ENCODE measurements at places on chromosomes 1 and 21. TPM values are rescaled to one million over a fixed set of nuclear protein-coding genes. Genes with fewer than 3 reads are reported as not detected.
A peak's percentile ranks its signal among the peaks of the same experiment; 100 is the strongest.

Gene EPHA10
- 1.4 TPM for total RNA-seq

Gene IFNLR1
- total RNA-seq = 11.1 TPM

- H3K27me3 ChIP-seq = no peaks in the 10 kb centered on the region
- H3K36me3 ChIP-seq = no peaks in the 10 kb centered on the region
- H3K4me1 ChIP-seq = no peaks in the 10 kb centered on the region
- no peak overlapping the region for H3K4me3 ChIP-seq
- no peak overlapping the region for H3K27ac ChIP-seq
Observed at GRCh38 chr21:32044205-32045180, 171.7 kb downstream of the HUNK start.

- DNase-seq = no peak
- no peaks in the 10 kb centered on the region for H3K27me3 ChIP-seq
- no peaks in the 10 kb centered on the region for H3K36me3 ChIP-seq
- peaks cover 33% of the 10 kb centered on the region for H3K4me1 ChIP-seq
Observed at GRCh38 chr1:203281851-203282661, 23.3 kb upstream of the BTG2 start.

Gene NBPF20
- 2.7 TPM for total RNA-seq

Gene UTP11
- total RNA-seq = 29.1 TPM

GRCh38 chr1:207321790-207322645, 540 bp downstream of the CD55 start:
- peak overlapping the region; percentile 98 for H3K27ac ChIP-seq
- no peak for DNase-seq
- H3K36me3 ChIP-seq = peaks cover 35% of the 10 kb centered on the region
- peak overlapping the region; percentile 86 for H3K4me3 ChIP-seq
- H3K4me1 ChIP-seq = peaks cover 8% of the 10 kb centered on the region

- H3K36me3 ChIP-seq = no peaks in the 10 kb centered on the region
- DNase-seq = no peak
- H3K27ac ChIP-seq = no peak overlapping the region
- no peaks in the 10 kb centered on the region for H3K4me1 ChIP-seq
- H3K27me3 ChIP-seq = no peaks in the 10 kb centered on the region
Observed at GRCh38 chr1:186643614-186644013, 36.6 kb downstream of the PTGS2 start.

DNA sequence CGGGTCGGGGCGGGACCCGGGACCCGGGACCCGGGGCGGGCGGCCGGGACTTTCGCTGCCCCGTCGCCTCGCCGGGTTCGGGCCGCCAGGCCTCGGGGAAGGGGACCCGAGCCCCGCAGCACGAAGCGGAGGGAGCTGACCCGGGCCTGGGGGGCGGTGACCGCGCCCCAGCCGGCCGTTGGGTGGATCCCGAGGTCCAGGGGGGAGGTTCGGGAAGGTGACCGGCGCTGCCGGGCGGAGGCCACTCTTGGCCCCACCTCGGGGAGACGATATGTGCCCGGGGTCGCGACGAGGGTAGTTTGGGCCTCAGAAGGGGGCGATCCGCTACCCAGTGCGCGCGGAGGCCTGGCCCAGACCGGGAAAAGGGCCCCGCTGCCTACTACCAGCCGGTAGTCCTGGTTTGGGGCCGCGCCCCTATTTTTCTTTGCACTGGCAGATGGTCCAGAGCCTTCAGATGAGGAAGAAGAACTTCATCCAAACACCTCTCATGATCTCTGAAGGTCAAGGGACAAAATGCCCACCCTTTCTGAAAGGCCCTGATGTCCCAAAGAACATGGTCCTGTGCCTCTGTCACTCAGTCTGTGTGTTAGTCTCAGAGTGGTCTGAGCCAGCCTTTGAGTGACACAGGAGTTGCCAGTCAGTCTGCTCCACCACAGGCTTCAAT, 766 bp downstream of the AGO4 start:
- peaks cover 19% of the 10 kb centered on the region for H3K4me1 ChIP-seq
- peak overlapping the region; percentile 92 for H3K4me3 ChIP-seq
- no peaks in the 10 kb centered on the region for H3K36me3 ChIP-seq
- peak; percentile 76 for DNase-seq

Gene CACYBP
- 70.2 TPM for total RNA-seq

Gene ADGRL2
- total RNA-seq = 104 TPM

Gene KIRREL1
- total RNA-seq = 40.8 TPM

- H3K4me1 ChIP-seq = no peaks in the 10 kb centered on the region
- no peak overlapping the region for H3K27ac ChIP-seq
- no peak for DNase-seq
- H3K27me3 ChIP-seq = no peaks in the 10 kb centered on the region
- H3K36me3 ChIP-seq = peaks cover 47% of the 10 kb centered on the region
Observed at GRCh38 chr1:246661451-246661850, 62.8 kb upstream of the SCCPDH start.

Gene OR10Z1
- total RNA-seq = not detected

Gene DNASE2B
- total RNA-seq = 21.7 TPM

- no peak for DNase-seq
- no peak overlapping the region for H3K27ac ChIP-seq
- H3K27me3 ChIP-seq = no peaks in the 10 kb centered on the region
- no peaks in the 10 kb centered on the region for H3K36me3 ChIP-seq
- H3K4me3 ChIP-seq = no peak overlapping the region
Observed at GRCh38 chr21:42988236-42988965, 14.0 kb downstream of the PKNOX1 start.

Gene TMEM200B
- total RNA-seq = 8.7 TPM

Gene NBPF10
- 3.8 TPM for total RNA-seq

DNA sequence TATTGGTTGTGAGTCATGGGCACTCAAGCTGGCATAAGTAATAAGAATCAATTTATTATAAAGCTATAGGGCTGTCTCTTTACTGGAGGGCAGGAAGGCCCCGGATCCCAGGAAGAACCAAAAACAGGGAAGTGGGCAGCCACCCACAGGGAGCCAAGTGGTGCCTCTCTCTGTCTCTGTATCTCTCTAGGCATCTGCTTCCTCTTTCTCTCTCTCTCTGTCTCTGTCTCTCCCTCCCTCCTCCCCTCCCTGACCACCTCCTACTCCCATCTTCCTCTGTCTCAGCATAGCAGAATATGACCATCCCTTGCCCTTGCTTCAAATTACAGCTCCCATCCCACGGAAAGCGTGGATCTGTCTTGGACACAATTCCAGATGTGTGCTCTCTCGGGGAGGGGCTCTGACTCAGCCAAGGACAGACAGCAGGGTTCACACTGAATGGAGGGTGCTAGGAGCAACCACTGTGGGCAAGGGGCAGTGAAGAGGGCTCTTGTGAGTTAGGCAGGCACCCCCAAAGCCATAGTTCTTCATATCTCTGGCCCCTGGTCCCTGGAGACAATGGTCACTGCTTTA, 80.4 kb upstream of the LPGAT1 start:
- no peak overlapping the region for H3K4me3 ChIP-seq
- DNase-seq = no peak
- H3K27ac ChIP-seq = no peak overlapping the region
- peaks cover 5% of the 10 kb centered on the region for H3K27me3 ChIP-seq

GRCh38 chr1:85830837-85831236, 122.6 kb upstream of the ZNHIT6 start:
- H3K4me3 ChIP-seq = no peak overlapping the region
- no peak for DNase-seq
- no peaks in the 10 kb centered on the region for H3K36me3 ChIP-seq
- no peaks in the 10 kb centered on the region for H3K4me1 ChIP-seq
- no peaks in the 10 kb centered on the region for H3K27me3 ChIP-seq

- no peak overlapping the region for H3K27ac ChIP-seq
- no peaks in the 10 kb centered on the region for H3K36me3 ChIP-seq
- H3K27me3 ChIP-seq = no peaks in the 10 kb centered on the region
- no peak overlapping the region for H3K4me3 ChIP-seq
- DNase-seq = no peak
Observed at GRCh38 chr1:232031156-232031555, 404.6 kb downstream of the DISC1 start.

DNA sequence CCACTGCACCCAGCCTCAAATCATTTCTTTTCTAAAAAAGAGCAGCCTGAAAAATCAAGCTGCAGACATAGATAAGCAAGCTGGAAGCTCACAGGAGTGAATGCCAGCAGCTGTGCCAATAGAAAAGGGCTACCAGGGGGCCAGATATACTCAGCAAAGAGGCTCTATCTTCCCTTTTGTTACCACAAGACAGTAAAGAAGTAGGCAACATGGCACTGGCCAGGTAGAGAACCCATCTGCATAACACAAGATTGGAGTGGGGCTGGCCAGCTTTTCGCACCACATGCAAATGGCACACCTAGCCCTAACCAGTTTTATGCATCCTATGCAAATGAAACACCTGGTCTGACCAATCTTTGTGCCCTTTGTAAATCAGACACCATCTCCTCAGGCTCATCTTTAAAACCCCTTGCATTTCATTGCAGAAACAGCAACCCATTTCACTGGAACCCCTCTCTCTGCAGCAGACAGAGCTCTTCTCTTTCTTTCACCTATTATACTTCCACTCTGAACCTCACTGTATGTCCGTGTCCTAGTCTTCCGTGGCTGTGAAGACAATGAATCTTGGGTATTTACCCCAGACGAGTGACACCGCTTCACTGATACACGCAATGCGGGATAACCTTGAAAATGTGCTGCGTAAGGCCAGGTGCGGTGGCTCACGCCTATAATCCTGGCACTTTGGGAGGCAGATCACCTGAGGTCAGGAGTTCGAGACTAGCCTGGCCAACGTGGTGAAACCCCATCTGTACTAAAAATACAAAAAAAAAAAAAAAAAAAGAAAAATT, 15.1 kb downstream of the CASP9 start:
- H3K27me3 ChIP-seq = no peaks in the 10 kb centered on the region
- H3K27ac ChIP-seq = no peak overlapping the region
- peaks cover 21% of the 10 kb centered on the region for H3K36me3 ChIP-seq
- no peaks in the 10 kb centered on the region for H3K4me1 ChIP-seq
- no peak for DNase-seq

DNA sequence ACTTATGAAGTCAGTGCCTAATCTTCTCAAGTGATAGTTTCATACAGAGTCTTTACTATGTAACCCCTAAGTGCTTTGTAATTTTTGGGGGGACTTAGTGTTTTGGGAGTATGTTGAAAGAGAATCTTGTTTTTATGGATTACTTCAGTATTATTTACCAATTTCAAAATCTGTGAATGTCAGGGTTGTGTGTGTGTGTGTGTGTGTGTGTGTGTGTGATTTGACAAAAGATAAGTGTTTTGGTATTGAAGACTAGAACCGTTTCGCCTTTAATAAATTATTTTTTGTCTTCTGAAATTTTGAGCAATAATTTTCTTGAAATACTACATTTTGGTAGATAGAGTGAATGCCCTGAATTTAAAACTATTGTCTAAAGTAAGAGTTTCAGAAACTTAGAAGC, 5.8 kb downstream of the MAGI3 start:
- no peaks in the 10 kb centered on the region for H3K36me3 ChIP-seq
- peaks cover 6% of the 10 kb centered on the region for H3K4me1 ChIP-seq
- H3K4me3 ChIP-seq = no peak overlapping the region
- no peaks in the 10 kb centered on the region for H3K27me3 ChIP-seq
- H3K27ac ChIP-seq = no peak overlapping the region

DNA sequence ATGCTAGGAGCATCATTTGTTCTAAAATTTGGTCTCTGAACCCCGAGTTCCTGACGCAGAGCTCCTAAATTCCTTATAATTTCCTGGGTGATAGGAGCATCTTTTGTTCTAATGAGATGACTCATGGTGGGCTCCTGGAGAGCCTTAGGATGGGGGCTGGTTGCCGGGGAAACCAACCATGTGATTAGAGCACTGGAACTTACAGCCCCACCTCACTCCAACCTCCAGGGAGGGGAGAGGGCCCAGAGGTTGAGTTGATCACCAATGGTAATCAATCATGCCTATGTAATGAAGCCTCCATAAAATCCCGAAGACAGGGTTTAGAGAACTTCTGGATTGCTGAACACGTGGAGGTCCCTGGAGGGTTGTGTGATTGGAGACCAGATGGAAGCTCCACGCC, 7.7 kb downstream of the SHISAL2A start:
- H3K4me3 ChIP-seq = no peak overlapping the region
- no peak for DNase-seq
- no peaks in the 10 kb centered on the region for H3K27me3 ChIP-seq
- H3K4me1 ChIP-seq = no peaks in the 10 kb centered on the region

- H3K4me3 ChIP-seq = no peak overlapping the region
- no peaks in the 10 kb centered on the region for H3K36me3 ChIP-seq
- no peak overlapping the region for H3K27ac ChIP-seq
Observed at GRCh38 chr1:4684136-4684535, 29.7 kb downstream of the AJAP1 start.

Gene SPRR4
- total RNA-seq = not detected

- no peak overlapping the region for H3K4me3 ChIP-seq
- H3K27me3 ChIP-seq = no peaks in the 10 kb centered on the region
- no peak for DNase-seq
Observed at GRCh38 chr1:210024996-210025395, 87.0 kb downstream of the SYT14 start.

Measured in upper lobe of right lung (tissue), 1 donor.